ENCODE measurements at places on chromosomes 13 and 19.

DNA sequence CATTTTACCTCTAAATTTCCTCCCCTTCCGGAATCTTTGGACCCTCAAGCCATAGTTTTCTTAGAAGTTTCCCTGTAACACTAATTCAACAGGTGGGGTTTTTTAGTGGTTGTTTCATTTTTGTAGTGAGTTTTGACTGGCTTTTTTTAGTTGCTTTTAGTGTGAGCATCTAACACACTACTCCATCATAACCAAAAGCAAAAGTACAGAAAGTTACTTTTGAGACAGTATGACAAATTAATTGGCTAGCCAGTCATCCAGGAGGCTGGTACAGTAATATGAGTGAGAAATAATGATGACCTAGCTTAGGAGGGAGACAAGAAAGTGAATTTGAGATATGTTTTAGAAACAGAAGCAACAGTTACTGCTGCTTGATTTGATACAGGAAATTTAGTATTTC, 71.5 kb downstream of the DNAJC15 start:
- no peak for DNase-seq

DNA sequence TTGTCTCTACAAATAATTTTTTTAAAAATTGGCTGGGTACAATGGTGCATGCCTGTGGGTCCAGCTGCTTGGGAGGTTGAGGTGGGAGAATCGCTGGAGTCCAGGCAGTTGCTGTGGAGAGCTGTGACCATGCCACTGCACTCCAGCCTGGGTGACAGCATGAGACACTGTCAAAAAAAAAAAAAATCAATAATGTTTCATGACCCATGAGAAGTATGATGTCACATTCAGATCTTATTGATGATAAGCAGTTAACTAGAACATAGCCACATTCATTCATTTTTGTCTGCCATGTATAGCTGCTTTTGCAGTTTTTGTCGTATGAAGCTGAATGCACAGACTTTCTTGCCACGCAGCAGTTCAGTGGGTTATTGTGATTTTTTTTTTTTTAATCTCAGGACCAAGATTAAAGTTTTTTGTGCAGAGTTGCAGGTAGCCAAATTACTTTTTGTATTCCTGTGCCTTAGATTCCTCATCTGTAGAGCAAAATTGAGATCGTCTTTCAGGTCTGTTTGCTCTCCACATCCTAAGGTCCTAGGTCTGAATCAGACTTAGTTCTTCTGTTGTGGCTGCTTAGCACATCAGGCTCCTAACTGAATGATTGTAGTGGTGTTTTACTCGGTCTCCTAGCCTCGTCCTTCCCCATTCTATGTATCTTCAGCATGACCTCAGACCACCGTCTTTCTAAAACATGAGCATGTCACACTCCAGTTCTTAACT, 145.2 kb downstream of the GGACT start:
- no peak for DNase-seq

GRCh38 chr19:41859213-41859617, 840 bp upstream of the RPS19 start:
- DNase-seq, result no peak

GRCh38 chr19:34363094-34363493, 1.9 kb upstream of the GPI start:
- DNase-seq, result no peak

- DNase-seq, result no peak
Measured at GRCh38 chr19:1616396-1616795, 11.1 kb upstream of the UQCR11 start.

GRCh38 chr19:56324436-56324835, 9.8 kb upstream of the ZSCAN5A start:
- DNase-seq, result no peak

DNA sequence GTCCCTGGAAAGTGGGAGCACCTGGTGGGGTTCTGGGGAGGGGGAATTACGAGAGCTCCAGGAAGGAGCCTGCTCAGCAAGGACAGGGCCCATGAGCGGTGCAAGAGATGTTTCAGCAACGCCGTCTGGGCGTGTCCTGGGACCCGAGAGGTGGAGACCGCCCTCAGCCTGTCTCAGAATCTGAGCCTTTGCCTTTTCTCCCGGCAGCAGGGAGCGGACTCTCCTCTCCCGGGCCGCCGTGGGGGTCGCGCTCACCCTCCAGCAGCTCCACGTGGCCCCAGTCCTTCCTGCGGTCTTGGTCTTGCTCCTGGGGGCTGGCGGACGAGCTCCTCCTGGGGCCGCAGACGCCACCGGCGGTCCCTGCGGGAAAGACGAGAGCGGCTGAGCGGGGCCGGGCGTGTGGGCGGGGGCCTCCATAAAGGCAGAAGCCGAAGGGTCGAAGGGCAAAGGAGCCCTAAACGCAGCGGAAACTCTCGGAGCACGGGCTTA, 714 bp downstream of the POLRMT start:
- no peak for DNase-seq

DNA sequence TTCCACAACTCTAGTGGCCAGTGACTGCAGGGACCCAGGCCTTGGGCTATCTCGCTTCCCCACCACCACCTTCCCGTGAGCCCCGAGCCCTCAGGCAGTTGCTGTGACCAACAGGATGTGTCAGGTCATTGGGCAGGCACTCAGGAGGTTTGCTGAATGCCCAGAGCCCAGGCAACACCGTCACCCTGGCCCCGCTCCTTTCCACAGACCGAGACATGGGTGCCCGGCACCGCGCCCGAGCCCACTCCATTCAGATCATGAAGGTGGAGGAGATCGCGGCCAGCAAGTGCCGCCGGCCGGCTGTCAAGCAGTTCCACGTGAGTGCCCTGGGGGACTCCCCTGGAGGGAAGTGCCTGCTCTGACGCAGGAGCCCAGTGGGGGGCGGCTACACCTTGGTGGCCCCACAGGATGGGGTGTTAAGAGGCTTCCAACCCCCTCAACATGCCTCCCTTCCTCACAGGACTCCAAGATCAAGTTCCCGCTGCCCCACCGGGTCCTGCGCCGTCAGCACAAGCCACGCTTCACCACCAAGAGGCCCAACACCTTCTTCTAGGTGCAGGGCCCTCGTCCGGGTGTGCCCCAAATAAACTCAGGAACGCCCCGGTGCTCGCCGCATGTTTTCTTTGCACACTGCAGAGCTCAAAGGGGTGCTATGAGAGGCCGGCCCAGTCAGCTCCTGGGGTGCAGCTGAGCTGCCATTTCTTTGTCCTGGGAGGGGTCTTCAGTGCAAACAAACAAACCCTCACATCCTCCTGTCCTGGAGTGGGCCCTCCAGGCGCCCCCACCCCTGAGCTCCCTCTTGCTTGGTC, 3.2 kb downstream of the RPL18A start:
- no peak for DNase-seq

GRCh38 chr19:19550972-19551852, 13.1 kb downstream of the CILP2 start:
- DNase-seq, result no peak

DNA sequence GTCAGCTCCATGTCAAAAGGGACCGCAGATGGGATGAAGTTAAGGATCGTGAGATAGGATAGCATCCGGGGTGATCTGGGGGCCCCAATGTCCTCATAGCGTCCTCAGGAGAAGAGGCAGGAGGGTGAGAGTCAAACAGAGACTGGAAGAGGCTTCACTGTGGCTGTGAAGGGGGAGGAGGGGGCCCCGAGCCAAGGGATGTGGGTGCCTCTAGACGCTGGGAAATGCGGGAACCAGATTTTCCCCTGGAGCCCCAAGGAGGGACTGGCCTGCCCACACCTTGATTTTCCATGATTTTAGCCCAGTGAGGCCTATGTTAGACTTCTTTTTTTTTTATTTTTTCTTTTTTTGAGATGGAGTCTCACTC, 61.2 kb downstream of the GNG7 start:
- no peak for DNase-seq

- DNase-seq, result no peak
Measured at GRCh38 chr13:54574791-54575190, 1546.2 kb downstream of the OLFM4 start.

- no peak for DNase-seq
Measured at GRCh38 chr13:106690779-106691178, 122.8 kb upstream of the ARGLU1 start.
